Pancreas (tissue), 10 donors: ENCODE measurements at places on chromosomes 16 and 17.

GRCh38 chr17:29718446-29719039, 95.8 kb upstream of the CORO6 start:
- DNase-seq, result no peak

GRCh38 chr17:78986649-78987328, 7.1 kb upstream of the LGALS3BP start:
- no peak for DNase-seq

DNA sequence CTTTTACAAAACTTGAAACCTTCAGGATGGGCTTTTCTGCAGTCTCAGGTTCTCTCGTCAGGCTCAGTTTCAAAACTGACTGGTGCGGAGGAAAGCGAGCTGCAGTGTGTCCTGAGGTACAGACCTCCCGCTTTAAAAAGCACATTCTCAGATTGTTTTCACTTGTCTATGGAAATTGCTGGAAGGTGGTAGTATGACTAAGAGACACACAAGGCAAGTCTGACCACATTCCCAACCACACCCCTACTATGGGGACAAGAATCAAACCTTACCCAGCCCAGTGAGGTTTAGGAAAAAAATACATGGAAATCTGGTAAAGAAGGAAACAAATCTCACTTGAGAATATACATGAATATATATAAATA, 18.2 kb downstream of the SRP68 start:
- DNase-seq, result no peak

- DNase-seq, result no peak
These were observed 119.2 kb upstream of the PMFBP1 start for GRCh38 chr16:72291121-72291520.

DNA sequence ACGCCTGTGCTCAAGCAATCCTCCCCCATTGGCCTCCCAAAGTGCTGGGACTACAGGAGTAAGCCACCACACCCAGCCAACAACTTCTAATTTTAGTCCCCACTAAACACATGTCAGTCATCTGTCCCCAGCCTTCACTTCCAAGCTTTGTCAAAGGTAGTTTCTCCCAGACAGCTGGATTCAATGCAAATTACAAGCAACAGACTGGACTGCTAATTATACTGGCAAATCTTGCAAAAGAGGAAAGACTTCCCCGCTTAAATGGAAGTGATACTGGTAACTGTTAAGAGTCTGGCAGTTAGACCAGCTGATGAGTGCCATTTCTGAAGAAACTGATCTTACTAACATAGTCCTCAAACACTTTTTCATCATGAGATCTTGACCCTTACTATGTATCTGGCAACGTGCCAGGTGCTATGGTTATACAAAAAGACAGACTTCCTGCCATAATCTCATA, 8.2 kb upstream of the GGA2 start:
- no peak for DNase-seq

- DNase-seq, result no peak
These were observed 45.8 kb downstream of the ESRP2 start for GRCh38 chr16:68190081-68190480.

GRCh38 chr17:49407086-49407485, 7.6 kb downstream of the PHB1 start:
- no peak for DNase-seq

DNA sequence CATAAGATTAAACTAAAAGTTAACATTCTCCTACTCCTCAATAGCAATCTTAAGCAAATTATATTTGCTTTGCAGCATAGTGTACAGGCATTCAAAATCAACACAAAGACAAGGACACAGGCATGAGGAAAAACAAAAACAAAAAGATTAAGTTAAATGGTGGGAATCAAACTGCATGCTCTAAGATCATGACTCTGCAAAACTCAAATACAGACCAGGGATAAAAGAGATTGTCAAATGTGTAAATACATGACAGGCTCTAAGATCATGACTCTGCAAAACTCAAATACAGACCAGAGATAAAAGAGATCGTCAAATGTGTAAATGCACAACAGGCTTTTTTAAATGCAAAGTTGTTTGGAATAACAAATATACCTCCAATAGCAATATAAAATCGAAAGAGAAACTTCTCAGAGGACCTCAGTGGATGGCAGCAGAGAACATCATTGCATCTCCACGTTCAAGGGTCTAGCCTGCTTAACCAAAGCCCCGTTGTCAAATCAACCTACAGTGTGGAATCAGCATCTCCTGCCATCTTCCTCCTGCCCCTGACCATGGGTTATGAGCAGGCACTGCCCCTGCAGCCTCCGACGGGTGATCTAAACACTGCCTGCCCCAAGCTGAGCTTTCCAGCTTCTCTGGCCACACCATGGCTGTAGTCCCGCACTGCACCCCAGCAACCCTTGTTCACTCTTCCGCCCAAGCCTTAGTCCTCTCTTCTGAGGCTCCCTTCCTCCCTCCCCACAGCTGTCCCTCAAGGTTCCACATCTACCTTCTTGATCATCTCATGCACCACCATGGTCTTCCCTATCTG, 446.1 kb downstream of the SOX9 start:
- DNase-seq, result no peak

DNA sequence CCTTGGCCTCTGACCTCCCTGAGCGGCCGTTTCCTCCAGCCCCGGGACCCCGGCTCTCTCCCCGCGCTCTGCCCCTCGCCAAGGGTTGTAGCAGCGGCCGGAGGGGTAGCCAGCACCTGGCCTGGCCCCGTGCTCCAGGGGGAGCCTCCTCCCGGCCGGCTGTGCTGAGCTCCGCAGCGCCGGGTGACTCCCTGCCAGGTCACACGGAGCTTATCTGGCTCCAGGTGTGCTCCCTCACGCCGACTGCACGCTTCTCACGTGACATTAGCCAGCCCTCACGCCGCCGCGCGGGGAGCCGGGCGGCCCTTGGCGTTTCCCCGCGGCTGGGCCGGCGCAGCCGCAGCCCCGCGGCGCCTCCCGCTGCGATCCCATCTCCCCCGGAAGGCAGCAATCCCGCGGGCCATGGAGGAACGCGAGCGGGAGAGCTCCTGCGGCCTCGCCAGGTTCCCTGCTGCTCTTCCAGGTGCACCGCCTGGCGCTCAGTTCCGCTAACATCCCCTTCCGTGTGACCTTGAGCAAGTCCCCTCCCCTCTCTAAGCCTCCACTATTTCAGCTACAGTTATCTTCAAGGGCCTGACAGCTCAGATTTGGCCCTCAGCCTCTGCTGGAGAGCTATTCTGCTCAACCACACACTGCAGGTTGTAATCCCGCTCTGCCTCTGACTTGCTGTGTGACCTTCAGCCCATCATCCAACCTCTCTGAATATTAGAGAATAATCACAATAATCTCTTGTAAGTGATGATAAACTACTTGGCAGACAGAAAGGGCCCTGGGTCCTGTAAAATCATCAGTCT, 3.4 kb downstream of the MYO18A start:
- peak; percentile 87 for DNase-seq

DNA sequence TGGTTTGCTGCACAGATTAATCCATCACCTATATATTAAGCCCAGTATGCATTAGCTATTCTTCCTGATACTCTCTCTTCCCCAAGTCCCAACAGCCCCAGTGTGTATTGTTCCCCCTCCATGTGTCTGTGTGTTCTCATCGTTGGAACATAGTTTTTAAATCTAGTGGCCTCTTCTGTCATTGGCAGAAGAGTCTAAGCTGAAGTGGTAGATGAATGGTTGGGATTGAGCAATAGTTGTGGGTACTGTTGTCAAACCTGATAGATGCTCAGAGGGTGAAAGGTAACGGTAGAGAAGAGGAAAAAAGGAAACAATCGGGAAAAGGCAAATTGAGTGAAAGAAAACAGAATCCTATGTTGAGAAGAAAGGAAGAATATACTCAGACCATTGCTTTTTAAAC, 29.9 kb downstream of the MAP3K3 start:
- no peak for DNase-seq

GRCh38 chr17:6070430-6070912, 292 bp downstream of the WSCD1 start:
- no peak for DNase-seq

DNA sequence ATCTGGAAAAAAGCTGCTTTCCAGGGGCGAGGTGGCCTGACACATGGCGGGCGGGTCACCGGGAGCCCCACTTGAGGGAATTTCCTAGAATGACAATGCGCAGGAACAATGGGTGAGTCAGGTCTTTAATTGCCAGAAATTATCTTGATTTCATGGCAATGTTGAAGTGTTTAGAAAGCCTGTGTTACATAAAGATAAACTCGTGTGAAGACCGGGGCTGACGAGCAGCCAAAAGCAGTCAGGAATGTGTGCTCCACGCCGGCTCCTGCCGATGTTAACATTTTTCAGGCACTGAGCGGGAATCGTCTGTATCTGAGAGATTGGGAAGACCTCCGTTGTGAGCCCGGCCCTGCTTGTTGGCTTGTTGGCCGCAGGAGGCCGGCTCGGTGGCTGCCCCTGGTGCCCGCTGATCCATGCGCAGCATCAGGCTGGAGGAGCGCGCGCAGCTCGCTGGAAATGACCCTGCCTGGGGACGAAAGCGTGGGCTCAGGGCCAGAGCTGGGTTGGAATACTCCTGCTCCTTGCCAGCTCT, 353.1 kb downstream of the FOXL1 start:
- DNase-seq, result no peak

DNA sequence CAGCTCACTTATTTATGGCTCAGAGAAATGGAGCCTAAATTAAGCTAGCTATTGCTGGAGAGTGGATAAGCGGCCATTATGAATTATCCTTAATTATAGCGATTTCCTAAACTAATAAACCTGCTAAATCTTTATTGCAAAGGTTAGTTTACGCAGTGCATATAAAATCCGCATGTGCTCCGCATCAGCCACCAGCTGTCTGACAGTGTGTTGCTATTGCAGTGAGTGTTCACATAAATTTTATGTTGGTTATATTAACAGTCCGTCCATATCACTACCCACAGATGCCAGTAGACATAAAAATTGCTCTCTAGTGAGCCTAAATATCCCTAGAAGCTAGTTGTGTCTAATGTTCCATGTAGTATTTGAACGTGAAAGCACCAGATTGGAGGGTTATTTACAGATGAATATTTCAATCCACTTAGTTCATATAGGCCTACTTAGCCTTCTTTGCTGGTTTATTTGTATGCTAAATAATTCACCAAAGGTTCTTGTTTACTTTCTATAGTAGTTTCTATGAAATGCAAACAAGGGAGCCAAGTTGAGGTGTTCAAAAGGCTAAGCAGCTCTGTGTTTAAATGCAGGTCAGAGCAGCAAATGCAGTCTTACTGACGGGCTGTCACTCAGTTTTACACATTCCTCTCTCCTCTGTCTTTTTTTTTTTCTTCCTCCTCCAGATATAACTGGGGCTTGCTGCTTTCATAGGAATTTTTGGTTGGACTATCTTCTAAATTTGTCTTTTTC, 219.1 kb downstream of the IRX3 start:
- no peak for DNase-seq

GRCh38 chr16:11630046-11630767, 38.0 kb upstream of the SNN start:
- no peak for DNase-seq

DNA sequence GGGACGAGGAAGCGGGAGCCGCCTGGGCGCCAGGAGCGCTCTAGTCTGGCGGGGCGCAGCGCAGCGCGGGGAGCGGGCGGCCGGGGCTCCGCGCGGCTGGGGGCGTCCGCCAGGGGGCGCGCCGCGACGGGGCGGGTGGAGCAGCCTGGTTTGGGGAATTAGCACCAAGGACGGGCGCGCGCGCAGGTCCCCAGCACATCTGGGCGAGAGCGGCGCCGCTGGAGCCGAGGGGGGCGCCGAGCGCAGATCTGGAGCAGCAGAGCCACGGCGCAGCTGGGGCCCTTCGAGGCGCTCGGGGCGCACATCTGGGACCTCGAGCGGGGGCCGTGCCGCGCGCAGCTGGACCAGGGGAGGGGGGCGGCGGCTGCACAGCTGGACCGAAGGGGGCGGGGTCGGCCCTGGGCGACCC, at the start of gene NXPH3:
Gene NXPH3 (plus strand): TSS at position 193 of the 409 bp plus-strand sequence. CDS start 349 bp downstream, outside the sequence.
- peak; percentile 87 for DNase-seq

DNA sequence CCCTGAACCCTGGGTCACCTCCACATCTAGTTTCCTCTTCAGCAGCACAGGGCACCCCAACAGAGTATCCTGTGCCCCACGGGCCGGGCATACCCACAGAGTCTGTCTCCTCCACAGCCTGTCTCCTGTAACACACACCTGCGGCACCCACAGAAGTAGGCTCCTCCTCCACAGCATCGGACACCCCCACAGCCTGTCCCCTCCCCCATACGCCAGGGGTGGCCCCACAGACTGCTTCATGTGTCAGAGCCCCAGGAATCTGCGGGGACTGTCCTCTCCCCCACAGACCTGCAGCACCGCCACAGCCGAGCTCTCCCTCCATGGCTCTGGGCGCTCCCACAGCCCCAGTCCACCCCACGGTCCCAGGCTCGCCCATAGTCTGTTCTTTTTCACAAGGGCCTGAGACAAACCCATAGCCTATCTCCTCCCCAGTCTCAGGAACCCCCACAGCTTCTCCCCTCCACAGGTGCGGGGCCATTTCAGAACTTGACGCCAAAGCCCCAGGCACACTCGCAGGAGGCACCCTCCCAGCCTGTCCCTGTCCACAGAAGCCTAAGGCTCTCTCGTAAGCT, 1.4 kb downstream of the KIAA0753 start:
- DNase-seq, result peak; percentile 38

DNA sequence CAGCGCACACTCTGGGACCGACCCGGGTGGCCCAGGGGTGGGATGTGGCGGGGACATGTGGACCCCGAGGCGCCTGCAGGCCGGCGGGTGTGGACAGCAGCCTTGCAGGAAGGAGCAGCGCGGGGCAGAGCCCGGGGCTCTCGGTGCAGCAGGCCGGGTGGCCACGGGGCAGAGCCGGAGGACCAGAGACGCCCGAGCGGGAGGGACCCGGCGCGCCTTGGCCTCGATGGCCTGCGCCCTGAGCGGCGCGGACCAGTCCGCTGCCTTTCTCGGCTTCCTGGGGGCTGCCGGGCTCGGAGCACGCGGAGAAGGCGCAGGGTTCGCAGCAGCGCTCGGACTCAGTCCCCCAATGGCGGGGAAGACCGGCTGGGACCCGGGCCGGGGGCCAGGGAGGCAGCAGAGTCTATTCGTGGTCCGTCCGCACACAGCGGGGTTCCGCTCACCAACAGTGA, 43.4 kb downstream of the OSBPL7 start:
- no peak for DNase-seq

GRCh38 chr17:80838311-80839025, 153.2 kb upstream of the CHMP6 start:
- no peak for DNase-seq

- DNase-seq, result peak; percentile 61
These were observed 150.2 kb upstream of the GSE1 start for GRCh38 chr16:85462714-85463611.

DNA sequence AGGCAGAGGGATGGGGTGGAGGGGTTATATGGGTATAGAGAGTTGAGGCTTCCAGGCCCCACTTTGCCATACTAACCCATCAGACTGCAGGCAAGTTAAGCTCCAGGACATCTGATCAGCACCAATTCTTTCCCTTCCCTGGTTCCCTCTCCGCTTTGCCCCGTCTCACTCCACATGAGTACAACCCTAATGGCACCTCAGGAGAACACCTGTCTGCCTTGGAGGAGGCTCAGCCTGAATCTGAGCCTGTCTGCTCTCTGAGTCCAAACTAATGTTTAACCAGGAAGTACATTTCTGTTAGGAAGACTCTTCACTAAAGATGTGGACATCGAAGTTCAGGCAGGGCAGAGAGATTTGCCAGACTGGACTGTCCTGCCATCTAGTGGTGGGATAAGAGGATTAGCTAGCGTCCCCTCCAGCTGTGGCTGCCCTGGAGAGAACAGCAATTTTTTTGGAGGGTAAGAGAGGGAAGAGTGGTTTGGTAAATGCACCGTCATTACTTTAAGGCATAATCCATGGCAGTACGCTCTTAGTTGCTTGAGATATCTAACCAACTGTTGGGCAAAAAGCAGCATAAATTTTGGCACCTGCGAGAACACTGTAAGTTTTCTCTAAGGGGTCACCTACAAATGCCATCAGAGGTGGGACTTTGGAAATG, 29.2 kb upstream of the LRRC75A start:
- DNase-seq, result peak; percentile 78

GRCh38 chr17:30905742-30906100, 317 bp downstream of the TEFM start:
- DNase-seq, result no peak
